ENCODE measurements at places on chromosomes 6 and 20.

- H3K27me3 ChIP-seq = peaks cover 15% of the 10 kb centered on the region
- H3K27ac ChIP-seq = no peak overlapping the region
- H3K36me3 ChIP-seq = peaks cover 61% of the 10 kb centered on the region
- peaks cover 30% of the 10 kb centered on the region for H3K4me1 ChIP-seq
- no peak for DNase-seq
Observed at GRCh38 chr6:43775535-43775885, 5.5 kb downstream of the VEGFA start.

DNA sequence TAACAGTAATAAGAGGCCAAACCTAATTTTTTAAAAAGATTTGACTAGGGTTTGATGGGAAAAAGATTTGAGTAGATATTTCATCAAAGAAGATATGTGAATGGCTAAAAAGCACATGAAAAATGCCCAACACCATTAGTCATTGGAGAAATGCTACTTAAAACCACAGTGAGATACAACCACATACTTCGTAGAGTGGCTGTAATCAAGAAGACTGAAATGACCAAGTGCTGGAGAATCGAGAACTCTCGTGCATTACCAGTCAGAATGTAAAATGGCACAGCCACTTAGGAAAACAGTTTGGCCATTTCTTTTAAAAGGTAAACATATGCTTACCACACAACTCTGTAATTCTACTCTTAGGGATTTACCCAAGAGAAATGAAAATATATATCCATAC lies 175.5 kb downstream of the EYA2 start:
- H3K4me1 ChIP-seq = no peaks in the 10 kb centered on the region
- no peak overlapping the region for H3K4me3 ChIP-seq
- H3K36me3 ChIP-seq = no peaks in the 10 kb centered on the region
- DNase-seq = no peak

DNA sequence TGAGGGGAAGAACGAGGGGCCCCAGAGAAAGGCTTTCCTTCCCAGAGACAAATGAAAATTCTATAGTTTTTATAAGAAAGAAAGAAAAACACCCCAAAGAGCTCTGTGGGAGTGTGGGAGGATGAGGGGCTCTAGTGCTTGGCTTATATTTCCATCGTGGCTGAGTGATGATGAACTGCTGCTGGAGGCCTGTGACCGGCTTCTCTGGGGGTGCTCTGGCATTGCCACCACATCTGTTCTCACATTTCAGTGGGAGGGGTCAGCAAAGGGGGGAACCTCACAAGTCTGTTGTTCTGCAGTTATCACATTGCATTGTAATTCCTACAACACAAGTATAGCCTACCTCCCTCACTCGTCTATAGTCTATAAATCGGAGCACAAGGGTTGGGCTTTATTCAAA lies 67.6 kb upstream of the BACH2 start:
- H3K27ac ChIP-seq = no peak overlapping the region
- DNase-seq = no peak
- peaks cover 3% of the 10 kb centered on the region for H3K36me3 ChIP-seq

- no peaks in the 10 kb centered on the region for H3K27me3 ChIP-seq
- H3K36me3 ChIP-seq = peaks cover 27% of the 10 kb centered on the region
- no peak overlapping the region for H3K27ac ChIP-seq
- H3K4me1 ChIP-seq = peaks cover 82% of the 10 kb centered on the region
Observed at GRCh38 chr20:59158673-59159072, 4.9 kb upstream of the ZNF831 start.

- no peak for DNase-seq
- H3K27ac ChIP-seq = no peak overlapping the region
- H3K27me3 ChIP-seq = no peaks in the 10 kb centered on the region
- H3K36me3 ChIP-seq = no peaks in the 10 kb centered on the region
Observed at GRCh38 chr20:22757424-22758183, 173.2 kb upstream of the FOXA2 start.

- H3K36me3 ChIP-seq = peaks cover 5% of the 10 kb centered on the region
- H3K27me3 ChIP-seq = no peaks in the 10 kb centered on the region
- H3K4me3 ChIP-seq = no peak overlapping the region
Observed at GRCh38 chr6:163577404-163577803, 162.9 kb downstream of the QKI start.

- H3K27me3 ChIP-seq = peaks cover 47% of the 10 kb centered on the region
- no peaks in the 10 kb centered on the region for H3K36me3 ChIP-seq
- no peak for DNase-seq
- H3K4me3 ChIP-seq = no peak overlapping the region
- H3K27ac ChIP-seq = no peak overlapping the region
- no peaks in the 10 kb centered on the region for H3K4me1 ChIP-seq
Observed at GRCh38 chr6:99111590-99111989, 163.8 kb upstream of the FBXL4 start.

DNA sequence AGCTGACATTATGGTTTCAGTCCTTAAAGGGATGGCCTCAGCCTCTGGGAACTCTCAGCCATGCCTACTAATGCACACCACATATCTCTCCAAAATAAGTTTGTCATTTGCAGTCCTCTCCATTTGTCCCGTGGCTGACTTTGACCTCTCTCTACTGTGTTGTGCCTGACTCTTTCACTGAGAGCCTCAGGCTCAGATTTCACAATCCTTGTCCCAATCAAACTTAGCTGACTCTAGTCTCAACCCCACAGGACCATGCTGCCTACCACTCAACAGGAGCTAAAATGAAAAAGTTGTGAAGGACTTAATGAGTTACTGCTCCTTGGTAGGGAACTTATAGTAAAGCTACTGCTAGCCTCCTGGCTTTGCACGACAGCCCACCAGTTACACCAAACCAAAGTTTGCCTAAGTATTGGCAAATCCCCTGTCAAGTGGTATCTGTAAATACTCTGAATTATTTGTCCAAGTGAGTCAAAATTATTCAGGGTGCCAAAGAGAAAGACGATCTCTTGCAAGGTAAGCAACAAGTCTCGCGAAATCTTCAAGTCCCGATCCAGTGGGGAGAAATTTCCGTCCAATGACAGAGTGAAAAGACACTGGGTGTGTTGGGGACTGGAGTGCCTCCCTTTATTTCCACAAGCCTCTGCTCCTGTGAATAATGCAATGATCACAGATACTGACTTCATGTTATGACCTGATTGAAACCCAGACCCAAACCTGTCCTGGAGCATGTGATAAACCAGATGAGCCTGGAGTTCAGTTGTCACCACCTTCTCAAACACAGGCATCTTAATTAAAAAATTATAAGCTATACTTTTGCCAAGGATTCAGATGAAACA lies 124.4 kb upstream of the FOXQ1 start:
- no peaks in the 10 kb centered on the region for H3K4me1 ChIP-seq
- no peak overlapping the region for H3K27ac ChIP-seq
- no peak for DNase-seq
- peaks cover 19% of the 10 kb centered on the region for H3K27me3 ChIP-seq

- H3K27ac ChIP-seq = no peak overlapping the region
- H3K36me3 ChIP-seq = no peaks in the 10 kb centered on the region
- no peak for DNase-seq
- H3K4me1 ChIP-seq = no peaks in the 10 kb centered on the region
- no peak overlapping the region for H3K4me3 ChIP-seq
- no peaks in the 10 kb centered on the region for H3K27me3 ChIP-seq
Observed at GRCh38 chr6:102742028-102742427, 1348.5 kb downstream of the GRIK2 start.

GRCh38 chr20:40902661-40903060 lies 126.0 kb upstream of the TOP1 start:
- no peak overlapping the region for H3K4me3 ChIP-seq
- H3K4me1 ChIP-seq = no peaks in the 10 kb centered on the region
- no peak overlapping the region for H3K27ac ChIP-seq
- no peak for DNase-seq
